ENCODE measurements at places on chromosomes 2 and 18.
A peak's percentile ranks its signal among the peaks of the same experiment; 100 is the strongest.

- no peak for DNase-seq
These were observed 45.6 kb upstream of the TTC39C start for GRCh38 chr18:23968638-23969604.

DNA sequence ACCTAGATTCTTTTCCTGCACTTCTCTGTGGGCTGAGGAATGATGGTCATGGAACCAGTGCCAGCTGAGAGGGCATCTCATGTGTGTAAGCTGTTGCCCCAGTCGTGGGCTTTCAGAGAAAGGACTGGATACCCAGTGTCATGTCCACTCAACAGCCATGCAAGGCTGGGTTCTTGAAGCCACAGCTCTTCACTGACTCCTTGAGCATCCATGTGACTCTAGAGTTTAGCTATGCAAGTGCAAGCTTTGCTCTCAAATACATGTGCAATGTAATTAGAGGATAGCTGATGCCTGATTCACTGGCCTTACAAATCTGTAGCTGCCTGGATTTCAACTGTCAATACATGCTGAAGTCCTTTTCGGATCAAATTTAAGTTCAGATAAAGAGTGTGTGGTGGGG lies 46.8 kb upstream of the EML6 start:
- DNase-seq = no peak

DNA sequence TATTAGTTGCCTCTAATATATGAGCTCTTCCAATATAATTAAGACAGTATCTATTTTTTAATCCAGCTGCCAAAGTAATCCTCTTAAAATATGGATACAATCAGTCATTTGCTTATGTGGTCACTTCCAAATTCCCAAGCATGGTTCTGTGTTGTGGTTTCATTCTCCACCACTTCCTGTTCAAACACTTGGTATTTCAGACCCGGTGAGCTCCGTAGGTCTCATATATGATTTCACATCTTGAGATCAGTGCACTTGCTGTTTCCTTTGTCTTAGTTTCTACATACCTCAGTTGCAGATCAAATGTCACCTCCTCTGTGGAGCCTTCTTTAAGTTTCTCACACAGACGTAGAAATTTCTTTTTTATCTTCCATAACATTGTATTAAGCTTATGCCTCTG lies 254.2 kb downstream of the KCNS3 start:
- no peak for DNase-seq

GRCh38 chr18:10035281-10035991 lies 121.6 kb downstream of the VAPA start:
- DNase-seq = no peak

DNA sequence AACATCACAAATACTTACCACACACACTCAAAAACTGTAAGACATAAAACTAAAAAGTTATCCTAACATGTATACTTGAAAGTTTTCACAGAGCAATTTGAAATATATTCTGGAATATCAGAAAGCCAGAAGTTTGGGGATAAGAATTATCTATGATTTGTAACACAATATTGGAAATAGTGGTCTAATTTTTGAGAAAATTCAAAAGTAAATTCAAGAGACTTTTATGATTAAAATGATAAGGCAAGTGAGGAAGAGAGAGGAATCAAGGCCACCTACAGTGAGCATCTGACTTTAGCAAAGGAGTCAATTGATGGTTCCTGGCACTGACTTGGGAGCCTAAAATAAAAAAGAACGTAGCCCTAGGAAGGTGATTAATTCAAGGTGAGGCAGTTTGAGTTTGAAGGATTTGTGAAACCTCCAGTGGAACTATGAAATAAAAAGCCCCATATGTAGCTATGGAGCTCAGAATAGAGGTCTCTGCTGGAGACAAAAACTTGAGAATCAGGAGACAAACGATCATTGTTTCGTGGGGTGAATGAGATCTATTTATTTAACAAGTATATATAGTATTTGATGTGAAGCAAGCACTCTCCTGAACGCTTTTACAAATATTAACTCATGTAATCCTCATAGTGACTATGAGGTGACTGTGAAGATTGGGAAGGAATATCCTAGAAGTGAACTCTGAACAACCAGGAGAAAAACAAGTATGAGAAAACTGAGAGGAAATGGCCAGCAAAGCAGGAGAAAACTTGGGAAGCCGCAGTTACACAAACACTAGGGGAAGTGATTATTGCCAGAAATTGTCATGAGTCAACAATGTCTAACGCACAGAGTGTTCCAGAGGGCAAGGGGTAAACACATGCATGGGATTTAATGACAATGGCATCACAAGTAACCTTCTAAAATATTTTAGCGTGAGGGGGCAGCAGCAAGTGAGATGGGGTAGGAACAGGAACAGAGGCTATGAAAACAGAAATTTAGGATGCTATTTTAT lies 12.8 kb downstream of the TFPI start:
- DNase-seq = no peak

DNA sequence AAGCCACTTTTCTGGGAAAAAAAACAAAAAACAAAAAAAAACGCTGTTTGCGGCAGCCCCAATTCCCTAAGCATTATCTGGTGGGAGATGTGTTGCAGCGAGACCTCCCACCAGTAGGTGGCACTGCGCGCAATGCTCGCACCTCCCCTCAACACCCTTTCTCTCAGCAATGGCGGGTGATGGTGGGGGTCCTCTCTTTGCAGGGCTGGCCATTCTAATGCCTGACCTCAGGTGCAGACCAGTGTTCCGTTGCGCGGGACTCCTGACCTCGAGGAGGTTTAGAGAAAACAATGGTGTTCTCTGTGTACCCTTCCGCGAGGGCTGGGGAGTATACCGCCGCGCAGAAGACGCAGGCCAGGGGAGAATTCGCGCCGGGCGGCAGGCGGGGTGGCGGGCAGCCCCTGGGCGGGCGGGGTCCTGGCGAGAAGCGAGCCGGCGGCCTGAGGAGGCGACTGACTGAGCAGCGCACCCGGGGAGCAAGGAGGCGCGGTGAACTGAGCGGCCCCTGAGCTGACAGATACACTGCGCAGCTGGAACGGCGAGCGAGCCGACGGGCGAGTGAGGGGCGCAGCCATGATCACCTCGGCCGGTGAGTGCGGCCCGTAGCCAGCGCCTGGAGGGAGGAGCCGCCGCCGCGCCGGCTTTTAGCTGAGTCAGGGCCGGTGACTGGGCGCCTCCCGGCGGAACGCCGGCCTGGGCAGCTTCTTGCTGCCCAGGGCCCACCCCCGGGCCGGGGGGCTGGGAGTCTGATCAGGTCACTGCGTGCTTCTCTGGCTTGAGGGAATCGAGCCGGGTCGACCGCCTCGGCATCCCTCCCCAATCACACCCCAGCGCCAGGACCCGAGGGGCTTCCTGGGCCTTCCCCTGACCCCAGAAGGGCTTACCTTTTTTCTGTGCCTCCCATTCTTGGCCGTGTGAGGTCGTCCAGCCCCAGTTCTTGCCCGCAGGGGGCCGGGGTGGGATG lies at the start of gene PSMD1:
Gene PSMD1, plus strand, starts transcription at position 415 of the 964 bp plus-strand sequence. Its CDS starts 159 bp downstream, at position 574.
- DNase-seq = peak; percentile 94

DNA sequence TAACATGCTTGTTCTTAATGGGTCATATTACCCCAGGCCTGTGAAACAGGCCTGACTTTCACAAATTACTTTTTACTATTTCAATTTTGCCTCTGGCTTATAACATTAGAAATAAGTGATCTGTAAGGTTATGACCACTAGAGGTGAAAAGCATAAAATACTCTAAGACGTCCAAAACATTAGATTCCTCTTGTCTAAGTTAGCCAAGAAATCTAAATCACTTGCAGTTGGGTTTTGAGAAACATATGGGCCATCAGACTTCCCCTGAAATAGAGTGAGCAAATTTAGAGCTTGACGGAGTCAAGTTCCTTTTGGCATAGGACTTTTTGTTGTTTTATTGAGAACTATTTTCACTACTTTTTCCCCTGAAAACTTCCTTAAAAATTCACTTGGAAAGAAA lies 32.7 kb upstream of the RIT2 start:
- no peak for DNase-seq
